ENCODE measurements at places on chromosomes 1 and 21.

DNA sequence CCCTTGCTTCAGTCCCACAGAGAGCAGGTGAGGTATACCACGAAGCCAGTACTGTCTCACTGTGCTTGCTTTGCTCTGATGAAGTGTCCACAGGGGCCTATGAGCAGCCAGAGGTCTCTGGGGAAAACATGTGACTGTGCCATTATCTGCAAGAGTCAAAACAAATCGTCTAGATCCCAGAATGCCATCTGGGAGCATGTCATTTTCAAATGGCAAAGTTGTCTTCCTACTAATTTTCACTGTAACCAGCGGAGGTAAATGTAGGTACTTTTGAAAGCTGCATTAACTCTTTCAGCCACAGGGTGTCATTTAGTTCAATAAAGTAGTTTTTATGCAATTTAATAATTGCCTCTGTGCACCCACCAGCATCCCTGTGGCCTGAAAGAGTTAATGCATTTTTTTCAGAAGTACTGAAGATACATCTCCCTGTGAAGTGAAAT is 173.6 kb upstream of the SGIP1 start:
- DNase-seq = peak; percentile 18

DNA sequence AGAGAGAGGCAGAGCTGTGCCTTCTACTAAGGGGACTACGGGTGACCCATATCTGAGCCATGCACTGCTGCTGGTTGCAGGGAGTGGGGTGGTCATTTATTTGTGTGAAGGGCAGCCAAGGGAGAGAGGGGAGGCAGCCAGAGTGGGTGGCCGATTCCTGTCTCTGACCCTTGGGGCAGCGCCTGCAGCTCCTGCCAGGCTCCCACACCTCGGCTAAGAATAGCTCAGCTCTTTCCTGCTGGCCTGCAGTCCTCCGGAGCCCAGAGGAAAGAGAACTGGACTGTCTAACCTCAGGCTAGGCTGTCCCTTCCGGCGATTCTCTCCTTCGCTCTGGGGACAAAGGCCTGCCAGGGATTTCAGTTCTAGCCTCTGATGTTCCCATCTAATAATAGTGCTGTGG is 11.6 kb upstream of the CD34 start:
- no peak for DNase-seq

- DNase-seq = no peak
These were observed 1.2 kb downstream of the ATP1B1 start for GRCh38 chr1:169107603-169108208.

DNA sequence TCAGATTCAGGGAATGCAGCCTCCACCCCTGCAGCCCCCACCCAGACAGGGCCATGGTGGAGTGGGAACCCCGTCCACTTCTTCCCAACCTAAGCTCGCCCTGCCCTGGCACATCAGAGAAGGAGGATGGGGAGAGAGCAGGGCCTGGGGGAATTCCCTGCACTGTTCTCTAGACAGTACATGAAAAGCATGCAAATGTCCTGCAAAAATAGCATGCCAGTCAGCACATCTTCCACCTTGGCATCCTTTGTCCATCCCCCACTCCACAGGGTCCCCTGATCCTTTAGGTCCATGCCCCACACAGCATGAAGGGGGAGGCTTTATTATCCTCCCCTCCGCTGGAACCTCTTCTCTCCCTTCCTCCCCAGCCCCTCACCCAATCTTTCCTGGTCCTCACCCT is 35.0 kb upstream of the RD3 start:
- DNase-seq = no peak

DNA sequence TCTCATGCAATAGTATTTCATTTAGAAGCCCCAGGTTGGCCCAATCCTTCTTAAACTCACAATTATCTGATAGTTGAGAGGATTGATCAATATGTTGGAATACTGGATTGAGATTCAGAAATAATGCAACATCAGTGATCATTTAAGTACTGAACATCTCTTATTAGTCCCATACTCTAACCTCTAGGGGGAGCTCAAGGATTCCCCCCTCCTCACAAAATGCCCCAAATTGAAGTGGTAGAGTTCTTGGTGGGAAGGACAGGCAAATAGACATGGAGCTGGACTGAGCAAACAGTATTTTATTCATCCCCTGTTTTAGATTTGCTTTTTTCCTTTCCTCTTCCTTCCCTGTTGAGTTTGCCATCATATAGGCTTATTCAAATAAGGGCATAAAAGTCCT is 62.8 kb downstream of the NGF start:
- peak; percentile 43 for DNase-seq

GRCh38 chr21:42695697-42696380 is 42.4 kb downstream of the PDE9A start:
- DNase-seq = no peak

GRCh38 chr1:31043631-31044030 is 21.9 kb downstream of the PUM1 start:
- DNase-seq = no peak

- DNase-seq = no peak
These were observed 6.5 kb upstream of the RGS16 start for GRCh38 chr1:182610606-182611194.

GRCh38 chr1:31977385-31978131 is 36.1 kb upstream of the KHDRBS1 start:
- peak; percentile 54 for DNase-seq

- DNase-seq = peak; percentile 97
These were observed 60.3 kb downstream of the TBX19 start for GRCh38 chr1:168340781-168341482.

DNA sequence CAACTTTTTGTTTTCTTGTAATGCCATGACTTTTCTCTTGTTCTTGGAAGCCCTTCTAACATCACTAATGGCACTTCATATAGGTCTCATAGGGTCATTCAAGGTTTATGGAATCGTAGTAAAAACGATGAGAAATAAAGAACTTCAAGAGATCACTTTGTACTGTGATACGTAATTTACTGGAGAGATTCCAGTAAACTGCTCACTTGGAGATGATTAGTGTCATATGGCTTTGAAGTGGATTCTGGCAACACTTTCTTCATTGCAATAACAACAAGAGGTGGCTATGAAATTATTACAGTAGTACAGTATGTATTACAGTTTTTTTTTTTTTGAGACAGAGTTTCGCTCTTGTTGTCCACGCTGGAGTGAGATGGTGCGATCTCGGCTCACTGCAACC is 103.4 kb downstream of the RUSC1 start:
- no peak for DNase-seq

GRCh38 chr21:31045841-31046240 is 7.6 kb upstream of the KRTAP19-8 start:
- no peak for DNase-seq

DNA sequence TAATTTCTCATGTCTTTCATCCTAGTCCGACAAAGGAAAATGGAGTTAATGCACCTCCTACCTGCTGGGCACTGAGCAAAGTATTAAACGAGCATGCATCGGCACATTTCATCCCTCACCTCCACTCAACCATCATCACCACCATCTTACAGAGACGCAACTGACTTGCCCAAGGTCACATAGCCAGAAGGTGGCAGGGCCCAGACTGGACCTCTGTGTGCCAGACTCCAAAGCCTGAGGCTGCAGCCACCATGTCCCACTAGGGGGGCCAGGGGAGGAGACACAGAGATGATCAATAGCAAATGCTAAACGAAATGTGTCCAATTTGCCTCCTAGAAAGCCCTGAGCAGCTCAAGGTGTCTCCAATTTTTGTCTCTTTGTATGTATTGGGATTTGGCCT is 163.7 kb upstream of the EDN2 start:
- DNase-seq = no peak

- DNase-seq = peak; percentile 73
These were observed at the start of gene TRIM46 for GRCh38 chr1:155173478-155174323. TRIM46 (plus strand) TSS chr1:155173849; CDS start chr1:155173967, 118 bp downstream.

GRCh38 chr21:24278711-24279110 is 1328.6 kb downstream of the MRPL39 start:
- peak; percentile 15 for DNase-seq

DNA sequence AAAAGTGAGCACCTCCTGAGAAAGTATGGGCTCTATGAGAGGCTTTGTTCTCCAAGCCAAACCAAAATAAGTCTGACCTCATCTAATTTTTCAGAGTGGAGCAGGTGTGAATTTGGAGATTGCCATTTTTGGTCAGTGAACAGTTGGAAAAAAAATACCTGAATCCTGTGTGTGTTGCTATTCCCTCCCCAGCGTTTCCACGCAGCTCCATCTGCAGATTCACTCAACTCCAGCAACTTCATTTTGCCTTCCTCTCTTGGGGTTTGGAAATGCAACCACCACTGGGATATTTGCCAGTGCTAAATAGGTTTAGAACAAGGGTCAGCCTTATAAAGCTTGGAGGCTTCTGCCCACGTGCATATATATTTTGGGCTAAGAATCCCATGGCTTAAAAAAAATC is 11.2 kb downstream of the CASQ2 start:
- DNase-seq = no peak

- no peak for DNase-seq
These were observed 2.3 kb upstream of the ADARB1 start for GRCh38 chr21:45071874-45072737.

DNA sequence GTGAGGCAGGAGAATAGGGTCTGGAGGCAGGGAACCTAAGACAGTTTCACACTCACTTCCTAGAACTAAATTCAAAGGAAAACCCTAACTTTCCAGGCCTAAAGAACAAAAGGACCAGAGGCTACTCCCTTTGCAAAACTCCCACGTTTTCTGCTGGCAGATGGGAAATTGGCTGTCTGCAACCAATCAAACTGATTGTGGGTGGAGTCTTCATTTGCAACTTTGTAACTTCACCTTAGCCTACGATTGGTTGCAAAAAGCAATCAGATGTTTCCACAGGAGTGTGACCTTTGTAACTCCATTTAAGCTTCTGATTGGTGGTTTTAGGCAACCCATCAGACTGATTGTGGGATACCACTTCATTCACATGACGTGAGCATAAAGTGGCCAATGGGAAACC is 19.7 kb upstream of the GNG4 start:
- no peak for DNase-seq

GRCh38 chr1:172179918-172180317 is 240.6 kb upstream of the C1orf105 start:
- no peak for DNase-seq

- DNase-seq = no peak
These were observed 21.8 kb upstream of the SPOCD1 start for GRCh38 chr1:31837451-31838158.

- peak; percentile 16 for DNase-seq
These were observed 542.5 kb upstream of the PKN2 start for GRCh38 chr1:88141499-88142074.

DNA sequence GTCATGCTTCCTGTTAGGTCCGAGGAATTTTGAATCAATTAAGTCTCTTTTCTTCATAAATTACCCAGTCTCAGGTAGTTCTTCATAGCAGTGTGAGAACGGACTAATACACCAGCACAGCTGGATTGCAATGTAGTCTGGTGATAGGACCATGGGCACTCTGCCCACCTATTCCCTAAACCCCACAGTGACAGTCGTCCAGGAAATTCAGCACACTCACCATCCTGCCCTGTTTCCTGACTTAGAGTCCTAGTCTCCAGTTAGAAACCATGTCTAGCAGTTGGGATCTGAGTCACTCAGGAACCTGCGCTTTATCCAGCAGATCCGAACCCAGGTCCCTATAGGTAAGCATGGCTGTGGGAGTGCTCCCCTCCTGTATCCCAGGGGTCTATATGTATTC is 149.3 kb upstream of the TNR start:
- no peak for DNase-seq

DNA sequence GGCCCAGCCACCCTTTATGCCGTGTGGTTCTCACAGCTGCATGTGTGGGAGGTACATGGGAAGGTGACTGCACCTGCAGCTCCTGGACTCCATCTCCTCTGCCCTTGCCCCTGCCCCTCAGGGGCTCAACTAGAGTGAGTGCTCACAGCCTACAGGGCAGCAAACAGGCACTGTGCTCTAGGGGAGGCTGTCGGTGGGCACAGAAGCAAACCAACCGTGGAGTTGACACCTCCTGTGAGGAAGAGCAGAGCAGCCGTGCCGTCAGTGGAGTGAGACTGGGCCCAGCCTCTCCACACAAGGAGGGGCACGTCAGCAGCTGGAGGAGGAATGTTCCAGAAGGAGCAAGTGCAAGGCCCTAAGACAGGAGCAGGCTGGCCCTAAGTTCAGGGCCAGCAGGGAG is 32.7 kb downstream of the BMP8A start:
- no peak for DNase-seq

GRCh38 chr1:21118167-21118566 is 58.5 kb downstream of the EIF4G3 start:
- no peak for DNase-seq

DNA sequence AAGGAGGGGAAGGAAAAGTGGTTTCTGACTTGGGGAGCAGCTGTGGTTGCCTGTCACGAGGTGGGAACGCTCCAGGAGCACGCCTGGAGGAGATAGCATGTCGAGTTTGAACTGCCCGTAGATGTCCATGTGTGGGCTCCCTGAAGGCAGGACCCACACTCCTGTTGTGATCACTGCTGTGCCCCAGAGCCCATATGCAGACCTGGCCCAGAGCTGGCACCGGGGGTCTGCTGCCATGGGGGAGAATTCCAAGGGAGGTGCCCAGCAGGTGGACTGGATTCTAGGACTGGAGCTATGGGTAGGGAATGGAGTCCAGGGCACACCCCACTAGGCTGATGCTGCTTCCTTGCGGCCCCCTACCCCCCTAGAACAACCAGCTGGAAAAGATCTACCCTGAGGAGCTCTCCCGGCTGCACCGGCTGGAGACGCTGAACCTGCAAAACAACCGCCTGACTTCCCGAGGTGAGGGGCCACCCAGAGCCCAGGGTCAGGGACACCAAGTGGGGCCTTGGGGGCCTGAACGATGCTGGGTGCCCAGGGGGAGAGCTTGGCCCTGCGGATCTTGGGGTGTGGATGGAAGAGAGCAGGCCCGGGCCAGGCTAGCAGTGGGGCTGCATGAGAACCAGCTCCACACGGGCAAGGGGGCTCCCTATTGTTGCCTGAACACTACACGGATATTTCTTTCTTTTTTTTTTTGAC is 9.3 kb downstream of the PODN start:
- DNase-seq = no peak

DNA sequence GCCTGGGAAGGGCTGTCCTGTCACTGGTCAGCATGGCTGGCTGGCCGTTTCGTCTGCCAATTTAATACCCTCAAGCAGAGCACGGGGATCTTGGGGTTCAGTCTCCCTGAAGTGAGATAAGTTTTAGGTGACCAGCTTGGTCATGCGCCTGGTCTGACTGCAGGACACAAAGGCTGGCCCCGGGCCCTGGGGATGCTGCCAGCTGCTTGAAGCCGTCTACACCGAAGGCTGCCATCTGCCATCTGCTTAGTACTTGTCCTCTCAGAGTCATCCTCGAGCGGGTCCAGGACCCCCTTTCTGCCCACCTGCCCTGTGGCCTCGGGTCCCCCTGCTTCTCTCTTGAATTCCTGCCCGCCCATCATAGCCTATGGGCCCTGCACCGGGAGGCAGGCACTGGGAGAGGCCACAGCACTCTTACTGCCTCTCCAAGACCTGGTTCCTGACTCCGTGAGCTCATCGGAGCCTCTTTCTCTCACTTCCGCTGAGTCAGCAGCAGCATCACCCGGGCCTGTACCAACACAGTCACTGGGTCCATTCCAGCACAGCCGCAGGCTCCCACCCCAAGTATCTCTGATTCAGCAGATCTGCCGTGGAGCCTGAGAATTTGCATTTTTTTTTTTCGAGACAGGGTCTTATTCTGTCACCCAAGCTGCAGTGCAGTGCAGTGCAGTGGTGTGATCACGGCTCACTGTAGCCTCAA is 7.0 kb downstream of the FBLIM1 start:
- DNase-seq = no peak

- DNase-seq = peak; percentile 22
These were observed 15.4 kb upstream of the OPRD1 start for GRCh38 chr1:28796352-28797211.

GRCh38 chr1:231590453-231591198 is 36.0 kb upstream of the DISC1 start:
- DNase-seq = peak; percentile 78

- peak; percentile 81 for DNase-seq
These were observed 694 bp downstream of the TMEM167B start for GRCh38 chr1:109091078-109091838.

Data from OCI-M1 (cell line).